ENCODE measurements at places on chromosomes 1 and 21. TPM values are rescaled to one million over a fixed set of nuclear protein-coding genes. Genes with fewer than 3 reads are reported as not detected.

DNA sequence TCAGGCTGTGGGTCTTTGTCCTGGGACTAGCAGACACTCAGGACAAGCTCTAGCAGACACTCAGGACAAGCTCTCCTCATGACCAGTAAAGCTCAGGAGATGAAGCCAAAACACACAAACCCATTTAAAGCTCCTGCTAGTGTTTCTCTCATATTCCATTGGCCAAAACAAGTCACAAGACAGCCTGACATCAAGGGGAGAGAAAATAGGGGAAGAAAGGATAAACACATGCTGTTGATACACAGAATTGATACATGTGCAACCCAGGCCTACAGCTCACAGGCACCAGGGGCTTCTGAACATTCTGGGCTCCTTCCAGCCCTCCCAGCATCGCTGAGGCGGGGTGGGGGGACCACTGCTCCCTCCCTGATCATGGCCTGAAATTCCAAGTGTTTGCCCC lies 35.3 kb downstream of the ATF3 start:
- DNase-seq: no peak

- DNase-seq: no peak
Measured at GRCh38 chr1:160149233-160149632, 2.2 kb upstream of the ATP1A4 start.

Gene SPRR2B
- total RNA-seq: not detected

Gene TNFAIP8L2
- not detected for total RNA-seq

Gene RIMKLA
- 1.6 TPM for total RNA-seq
